ENCODE measurements at places on chromosomes 13 and 19. TPM values are rescaled to one million over a fixed set of nuclear protein-coding genes. Genes with fewer than 3 reads are reported as not detected.

DNA sequence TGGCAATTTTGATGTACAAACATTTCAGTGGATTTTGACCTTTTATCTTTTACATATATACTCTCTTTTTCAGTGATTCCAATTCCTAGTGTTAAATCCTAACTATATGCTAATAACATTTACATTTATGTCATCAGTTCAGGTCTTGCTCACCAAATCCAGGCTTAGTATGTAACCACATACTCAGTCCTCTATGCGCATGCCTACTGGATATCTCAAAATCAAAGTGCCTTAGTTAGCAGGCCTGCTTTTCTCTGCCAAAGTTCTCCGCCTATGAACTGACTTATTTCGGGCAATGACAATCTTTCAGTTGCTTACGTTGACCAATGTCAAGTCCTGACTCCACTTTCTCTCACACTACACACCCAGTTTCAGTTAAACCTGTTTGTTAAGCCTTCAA lies 478.5 kb upstream of the SLITRK1 start:
- DNase-seq: no peak

OR1M1 gene
- not detected for total RNA-seq

DNA sequence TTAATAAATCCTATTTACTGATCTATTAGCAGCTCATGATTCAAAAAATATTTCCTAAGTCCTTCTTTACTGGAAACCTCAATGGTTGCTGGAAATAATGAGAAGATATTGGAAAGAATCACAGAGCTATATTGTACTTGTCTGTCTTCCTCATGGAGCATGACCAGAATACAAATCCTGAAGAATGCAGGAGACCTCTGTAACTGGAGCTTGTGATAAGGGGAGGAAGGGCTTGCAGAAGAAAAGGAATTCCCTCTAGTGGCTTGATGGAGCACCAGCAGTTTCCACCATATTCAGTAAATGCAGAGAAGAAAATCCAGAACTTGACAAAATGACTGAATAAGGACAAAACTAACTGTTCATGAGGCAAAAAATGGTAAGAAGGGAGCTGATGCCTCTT lies 1333.1 kb downstream of the EFNB2 start:
- no peak for DNase-seq

NLRP11 gene
- total RNA-seq: not detected

GRCh38 chr19:51398096-51398704 lies 7.8 kb upstream of the C19orf84 start:
- no peak for DNase-seq

SIGLEC7 gene
- 4.5 TPM for total RNA-seq

DNA sequence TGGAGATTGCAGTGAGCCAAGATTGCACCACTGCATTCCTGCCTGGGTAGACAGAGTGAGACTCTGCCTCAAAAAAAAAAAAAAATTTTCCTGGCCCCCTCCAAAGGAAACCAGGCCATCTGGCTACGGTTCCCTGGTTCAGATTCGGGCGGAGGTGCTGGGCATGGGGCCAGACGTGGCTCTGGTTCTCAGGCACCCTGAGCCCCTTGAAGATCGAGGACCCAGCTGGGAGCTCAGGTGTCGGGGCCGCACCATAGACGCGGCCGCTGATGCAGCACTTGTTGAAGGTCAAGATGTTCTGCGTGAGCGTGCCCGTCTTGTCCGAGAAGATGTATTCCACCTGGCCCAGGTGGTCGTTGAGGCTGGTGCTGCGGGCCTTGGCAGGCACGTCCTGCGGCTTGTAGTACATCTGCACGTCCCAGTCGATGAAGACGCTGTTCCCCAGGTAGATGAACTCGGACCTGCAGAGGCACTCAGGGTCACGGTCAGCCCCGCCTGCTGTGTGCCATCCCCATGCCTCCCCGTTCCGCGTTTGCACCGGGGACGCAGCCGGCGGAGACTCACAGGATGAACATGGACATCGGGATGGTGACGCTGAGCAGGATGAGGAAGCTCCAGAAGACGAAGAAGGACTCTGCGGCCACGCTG lies 12.3 kb downstream of the ATP8B3 start:
- no peak for DNase-seq

HCST gene
- 18.7 TPM for total RNA-seq

GRCh38 chr13:22505489-22505888 lies 675.3 kb upstream of the SGCG start:
- DNase-seq: no peak

- DNase-seq: no peak
Measured at GRCh38 chr13:39943711-39944110, 288.2 kb downstream of the COG6 start.

GRCh38 chr13:32362574-32362973 lies 47.3 kb downstream of the BRCA2 start:
- DNase-seq: no peak

FUT6 gene
- total RNA-seq: not detected

GRCh38 chr13:44540761-44541434 lies 35.2 kb downstream of the TSC22D1 start:
- no peak for DNase-seq

SIGLEC8 gene
- total RNA-seq: 0.69 TPM

DNA sequence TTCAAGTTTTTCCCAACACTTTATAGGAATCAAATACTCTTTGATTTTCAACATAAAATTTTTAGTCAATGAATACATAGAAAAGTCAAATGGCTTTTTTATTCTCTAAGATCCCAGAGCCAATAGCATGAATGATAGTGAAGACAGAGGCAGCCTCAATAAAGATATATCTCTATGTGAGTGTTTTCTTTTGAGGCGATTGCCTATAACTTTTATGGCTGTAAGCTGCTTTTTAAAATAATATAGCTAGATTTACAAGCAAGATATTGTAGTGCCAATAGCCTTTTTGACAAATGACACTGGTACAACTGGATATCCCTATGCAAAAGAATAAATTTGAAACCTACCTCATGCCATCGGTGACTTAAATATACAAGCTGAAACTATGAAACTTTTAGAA lies 1705.2 kb upstream of the PCDH20 start:
- DNase-seq: no peak

DNA sequence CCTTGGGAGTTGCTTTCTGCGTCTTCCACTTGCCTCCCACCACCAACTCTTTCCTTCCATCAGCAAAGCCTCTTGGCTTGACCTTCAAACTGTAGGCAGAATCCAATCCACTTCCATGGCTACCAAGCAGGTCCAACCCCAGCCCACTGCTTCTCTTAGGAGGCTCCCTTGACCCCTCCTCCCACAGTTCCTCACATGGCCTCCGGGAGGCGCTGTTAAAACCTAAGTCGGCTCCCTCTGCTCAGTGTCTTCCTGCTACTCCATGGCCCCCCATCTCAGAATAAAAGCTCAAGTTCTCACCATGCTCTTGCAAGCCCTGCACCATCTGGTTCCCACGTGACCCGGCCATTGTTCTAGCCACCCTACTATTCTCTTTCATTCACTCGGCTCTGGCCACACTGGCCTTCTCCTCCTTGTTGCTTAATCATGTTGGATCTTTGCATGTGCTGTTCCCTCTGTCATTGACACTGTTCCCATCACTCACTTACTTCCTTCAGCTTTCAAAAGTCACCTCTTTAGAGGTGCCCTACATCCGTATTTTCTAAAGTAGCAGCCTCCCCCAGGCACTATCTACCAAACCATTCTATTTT lies 7.5 kb downstream of the IZUMO2 start:
- no peak for DNase-seq

- no peak for DNase-seq
Measured at GRCh38 chr13:74732736-74733385, 598.7 kb upstream of the KLF12 start.

- no peak for DNase-seq
Measured at GRCh38 chr13:114071410-114071809, 61.0 kb downstream of the RASA3 start.

DNA sequence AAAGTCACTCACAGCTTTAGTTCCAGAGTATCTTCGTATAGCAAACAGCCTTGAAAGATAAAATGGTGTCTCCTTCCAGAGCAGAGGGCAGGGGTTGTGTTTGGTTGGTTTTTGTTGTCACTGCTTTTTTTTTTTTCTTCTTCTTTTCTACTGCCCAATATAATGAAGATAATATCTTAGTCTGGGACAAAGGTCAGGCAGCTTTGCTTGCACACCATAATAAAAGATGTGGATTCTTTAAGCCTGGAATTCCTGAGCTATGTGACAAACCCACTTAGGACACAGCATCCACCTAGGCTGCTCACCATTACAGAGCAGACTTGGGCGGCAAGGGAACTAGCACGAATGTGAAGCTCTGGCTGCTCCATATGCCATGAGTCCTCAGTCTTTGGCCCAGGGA lies 165.6 kb upstream of the MIR17HG start:
- DNase-seq: no peak

DNA sequence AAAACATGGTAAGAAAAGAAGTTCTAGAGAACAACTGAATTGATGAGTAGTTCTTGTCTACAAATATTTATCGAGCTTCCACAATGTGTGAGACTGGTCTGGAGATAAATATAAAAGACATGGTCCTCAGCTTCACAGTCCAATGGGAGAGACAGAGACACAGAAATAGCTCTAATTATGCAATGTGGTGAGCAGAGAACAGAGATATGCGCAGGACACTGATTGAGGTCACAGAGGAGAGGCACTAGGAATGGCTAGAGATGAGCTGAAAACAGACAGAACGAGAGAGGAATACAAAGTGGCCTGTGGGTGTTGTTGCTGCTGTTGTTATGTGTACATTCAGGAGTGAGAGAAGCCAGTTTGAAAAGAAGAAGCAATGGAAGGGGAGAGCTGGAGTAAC lies 53.2 kb downstream of the GPALPP1 start:
- DNase-seq: no peak

DNA sequence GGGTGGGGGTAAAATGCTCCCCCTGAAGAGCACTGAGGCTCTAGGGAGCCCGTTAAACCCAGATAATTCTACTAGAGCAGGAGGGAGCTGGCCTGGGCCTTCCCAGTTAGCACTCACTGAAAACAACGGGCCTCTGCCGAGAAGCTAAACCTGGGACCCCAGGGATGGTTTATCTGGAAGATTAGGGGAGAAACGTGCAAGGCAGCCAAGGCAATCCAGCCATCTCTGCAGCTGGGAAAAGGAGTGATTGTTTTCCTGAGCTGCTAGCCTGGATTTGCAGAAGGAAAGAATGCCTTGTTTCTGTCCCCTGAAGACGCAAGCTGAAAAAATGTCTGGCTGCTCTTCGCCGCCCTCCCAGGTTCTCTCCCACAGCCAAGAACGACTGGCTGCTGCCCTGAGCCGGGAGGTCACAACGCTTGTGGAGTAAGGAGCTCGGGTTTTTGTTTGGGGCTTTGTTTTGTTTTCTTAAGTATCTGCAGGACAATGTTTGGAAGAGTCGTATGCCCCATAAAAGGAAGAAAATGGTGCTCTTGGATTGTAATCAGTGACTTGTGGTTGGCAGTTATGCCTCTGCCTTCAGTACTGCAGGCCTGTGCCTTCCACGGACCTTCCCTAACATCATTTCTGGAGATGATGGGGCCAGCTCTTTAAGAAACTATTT lies 31.5 kb downstream of the COL4A2 start:
- DNase-seq: peak; percentile 73

DNA sequence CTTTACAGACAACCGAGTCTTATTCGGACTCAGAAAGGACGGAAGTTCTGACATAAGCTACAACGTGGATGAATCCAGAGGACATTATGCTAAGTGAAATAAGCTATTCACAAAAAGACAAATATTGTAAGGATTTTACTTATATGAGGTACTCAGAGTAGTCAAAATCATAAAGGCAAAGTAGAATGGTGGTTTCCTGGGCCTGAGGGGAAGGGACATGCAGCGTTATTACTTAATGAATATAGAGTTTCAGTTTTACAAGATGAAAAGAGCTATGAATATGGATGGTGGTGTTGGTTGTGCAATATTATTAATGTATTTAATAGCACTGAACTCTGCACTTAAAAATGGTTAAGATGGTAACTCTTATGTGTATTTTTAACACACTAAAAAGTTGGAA lies 419.1 kb upstream of the SGCG start:
- no peak for DNase-seq

S1PR5 gene
- total RNA-seq: 0.39 TPM

PSG3 gene
- not detected for total RNA-seq

DNA sequence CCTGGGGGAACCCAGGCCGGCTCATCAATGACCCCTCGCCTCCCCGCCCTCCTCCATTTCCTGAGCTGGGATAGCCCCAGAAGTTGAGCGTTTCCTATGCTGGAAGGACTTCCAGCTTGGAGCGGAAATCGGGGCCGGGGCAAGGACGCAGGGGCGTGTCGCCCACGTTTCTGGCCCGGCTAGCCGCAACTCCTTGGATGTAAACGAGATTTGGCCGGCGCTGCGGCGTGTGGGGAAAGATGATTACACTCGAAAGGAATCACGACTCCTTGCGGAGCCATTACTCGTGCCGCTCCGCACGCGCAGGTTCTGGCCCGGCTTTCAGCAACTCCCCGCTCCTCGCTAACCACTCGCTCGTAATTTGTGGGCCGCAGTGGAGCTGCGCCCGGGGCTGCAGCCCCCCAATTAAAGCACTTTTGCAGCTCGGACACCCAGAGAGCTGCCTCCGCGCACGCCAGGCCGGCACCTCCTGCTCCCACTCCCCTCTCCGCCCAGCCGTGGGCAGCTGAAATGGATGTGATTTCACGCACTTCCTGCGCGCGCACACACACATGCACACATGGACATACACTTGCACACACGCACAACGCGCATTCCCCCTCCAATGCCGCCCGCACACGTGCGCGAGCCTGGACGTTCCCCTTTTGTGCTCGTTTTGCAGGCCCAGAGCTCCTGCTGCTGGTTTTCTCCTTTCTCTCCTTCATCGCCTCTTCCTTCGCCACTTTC lies 15.7 kb downstream of the ZIC5 start:
- DNase-seq: peak; percentile 81

APOE gene
- 96.1 TPM for total RNA-seq

DNA sequence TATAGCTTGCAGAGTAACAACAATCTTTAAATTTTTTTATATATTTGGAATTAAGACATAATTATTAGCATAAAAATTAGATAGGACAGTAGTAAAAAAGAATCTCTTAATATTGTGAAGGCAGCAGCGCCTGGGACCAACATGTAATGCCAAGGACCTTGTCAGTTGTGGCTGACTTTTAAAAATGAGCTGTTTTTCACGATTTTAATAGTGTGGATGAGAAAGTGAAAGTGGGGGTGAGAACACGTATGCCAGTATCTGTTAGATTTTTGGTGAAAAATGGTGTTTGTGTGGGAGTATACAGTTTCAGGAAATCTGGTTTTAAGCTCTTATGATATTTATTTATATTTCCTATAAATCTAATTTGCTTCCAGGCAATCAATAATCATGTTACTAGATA lies 125.2 kb downstream of the LMO7 start:
- no peak for DNase-seq

All from aorta (tissue), 5 donors.